ENCODE measurements at places on chromosomes 6 and 20.
A peak's percentile ranks its signal among the peaks of the same experiment; 100 is the strongest.

GRCh38 chr6:159540152-159540551 lies 152.9 kb downstream of the SOD2 start:
- DNase-seq = no peak

DNA sequence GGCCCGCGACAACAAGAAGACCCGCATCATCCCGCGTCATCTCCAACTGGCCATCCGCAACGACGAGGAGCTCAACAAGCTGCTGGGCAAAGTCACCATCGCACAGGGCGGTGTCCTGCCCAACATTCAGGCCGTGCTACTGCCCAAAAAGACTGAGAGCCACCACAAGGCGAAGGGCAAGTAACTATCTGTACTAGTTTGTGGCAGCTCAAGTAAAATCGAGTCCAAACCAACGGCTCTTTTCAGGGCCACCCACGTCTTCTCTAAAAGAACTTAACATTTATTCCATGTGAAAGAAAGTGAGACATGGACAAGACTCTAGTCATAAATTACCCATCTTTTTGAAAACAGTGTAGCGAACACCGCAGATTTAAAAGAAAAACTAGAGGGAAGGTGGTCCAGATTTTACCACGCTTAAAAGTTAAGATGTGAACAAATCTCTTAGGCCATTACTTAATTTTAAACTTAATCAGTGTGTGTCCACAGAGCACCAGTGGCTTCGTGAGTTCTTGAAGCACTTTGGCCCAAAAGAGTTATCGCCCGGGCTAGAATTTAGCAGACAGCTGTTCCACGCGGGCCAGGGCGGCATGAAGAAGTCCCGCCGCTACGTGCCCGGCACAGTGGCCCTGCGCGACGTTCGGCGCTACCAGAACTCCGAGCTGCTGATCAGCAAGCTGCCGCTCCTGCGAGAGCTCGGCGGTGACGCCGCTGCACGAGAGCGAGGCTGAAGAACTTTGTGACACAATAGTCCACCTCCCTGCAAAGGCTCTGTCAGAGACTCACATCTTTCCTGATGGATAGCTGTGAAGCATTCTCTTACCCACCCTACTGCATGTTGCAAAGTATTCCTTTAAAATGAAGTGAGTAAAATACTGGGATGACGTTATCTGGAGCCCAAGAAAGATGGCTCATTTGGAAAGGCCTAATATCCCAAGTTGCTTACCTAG lies 113.9 kb upstream of the PRSS16 start:
- DNase-seq = peak; percentile 64

- DNase-seq = peak; percentile 40
Observed at GRCh38 chr6:27834384-27834783, 77.8 kb downstream of the OR2B2 start.

DNA sequence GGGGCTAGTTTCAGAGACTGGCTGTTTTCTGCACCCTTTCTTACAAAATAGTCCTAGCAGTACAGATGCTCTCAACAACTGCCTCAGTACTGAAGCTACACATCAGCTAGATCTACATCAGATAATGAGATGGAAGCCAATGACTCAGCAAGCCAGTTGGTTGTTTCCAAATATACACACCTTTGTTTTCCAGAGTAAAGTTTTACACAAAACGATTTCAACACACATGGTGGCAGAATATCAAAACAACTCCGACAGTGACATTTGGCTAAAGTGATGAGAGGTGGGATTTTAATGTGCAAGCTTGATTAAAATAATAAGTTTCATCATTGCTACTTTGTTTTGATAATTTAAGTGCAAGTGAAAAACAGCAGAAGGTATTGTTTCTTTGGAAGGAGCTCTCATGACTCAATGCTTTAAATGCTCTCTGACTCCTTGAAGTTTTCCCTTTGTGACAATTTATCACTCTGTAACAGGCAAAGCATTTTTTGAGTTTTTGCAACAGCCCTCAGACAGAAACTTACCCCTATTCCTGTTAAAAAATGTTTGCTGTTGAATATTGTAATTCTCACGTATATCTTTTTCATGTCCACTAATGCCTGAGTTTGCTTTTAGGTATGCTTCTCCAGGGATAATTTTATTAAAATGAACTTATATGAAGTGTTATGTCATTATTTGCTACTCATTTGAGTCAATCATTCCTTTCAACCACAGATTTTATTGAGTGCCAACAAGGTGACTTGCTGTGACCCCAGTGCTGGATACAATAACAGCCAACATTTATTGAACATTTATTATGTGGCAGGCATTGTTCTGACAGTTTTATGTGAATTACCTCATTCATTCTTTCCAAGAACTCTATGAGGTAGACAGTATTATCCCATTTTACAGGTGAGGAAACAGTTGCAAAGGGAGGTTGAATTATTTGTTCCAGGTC lies 882.0 kb downstream of the TFAP2A start:
- no peak for DNase-seq

DNA sequence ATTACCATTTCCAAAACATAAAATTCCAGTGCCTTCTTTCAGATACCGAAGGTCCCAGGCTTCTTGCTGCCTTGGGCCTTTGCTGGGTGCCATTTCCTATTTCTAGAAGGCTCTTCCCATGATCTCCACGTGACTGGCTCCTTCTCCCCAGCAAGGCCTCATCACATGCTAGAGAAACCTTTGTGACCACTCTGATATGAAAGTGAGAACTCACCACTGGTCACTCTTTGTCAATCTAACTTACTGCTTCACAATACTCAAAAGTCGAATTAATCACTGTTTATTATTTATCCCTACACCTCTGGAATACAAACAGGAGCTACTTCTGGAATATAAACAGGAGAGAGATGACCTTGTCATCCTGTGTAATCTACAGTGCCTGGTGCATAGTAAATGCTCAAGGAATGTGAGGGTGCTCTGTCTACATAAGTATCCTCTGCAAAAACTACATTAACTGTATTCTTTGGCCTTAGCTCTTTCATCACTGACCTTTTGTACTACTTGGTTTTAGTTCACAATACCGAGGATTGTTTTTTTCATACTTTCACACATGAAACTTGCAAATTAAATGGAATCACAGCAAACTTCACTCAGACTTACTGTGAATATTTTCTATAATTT lies 1.6 kb downstream of the STX7 start:
- peak; percentile 82 for DNase-seq

GRCh38 chr20:51411870-51412269 lies 130.6 kb downstream of the NFATC2 start:
- no peak for DNase-seq

DNA sequence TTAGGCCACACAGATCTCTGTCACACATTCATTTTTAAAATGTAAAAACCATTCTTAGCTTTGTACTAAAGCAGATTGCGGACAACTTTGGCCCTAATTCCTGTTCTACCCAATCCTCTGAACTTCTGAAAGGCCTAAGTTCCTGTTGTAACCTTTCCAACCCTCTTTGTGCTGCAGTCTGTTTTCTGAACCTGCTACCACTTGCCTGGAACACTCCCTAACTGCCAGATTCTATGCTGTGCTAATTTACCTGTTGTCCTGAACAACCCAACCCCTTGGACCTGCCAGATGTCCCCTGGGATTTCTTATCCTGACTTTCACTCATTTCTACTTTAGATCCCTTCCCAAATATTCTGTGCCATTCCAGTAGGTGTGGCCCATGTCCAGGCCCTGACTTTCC lies 398.7 kb downstream of the ZFAND3 start:
- DNase-seq = no peak

DNA sequence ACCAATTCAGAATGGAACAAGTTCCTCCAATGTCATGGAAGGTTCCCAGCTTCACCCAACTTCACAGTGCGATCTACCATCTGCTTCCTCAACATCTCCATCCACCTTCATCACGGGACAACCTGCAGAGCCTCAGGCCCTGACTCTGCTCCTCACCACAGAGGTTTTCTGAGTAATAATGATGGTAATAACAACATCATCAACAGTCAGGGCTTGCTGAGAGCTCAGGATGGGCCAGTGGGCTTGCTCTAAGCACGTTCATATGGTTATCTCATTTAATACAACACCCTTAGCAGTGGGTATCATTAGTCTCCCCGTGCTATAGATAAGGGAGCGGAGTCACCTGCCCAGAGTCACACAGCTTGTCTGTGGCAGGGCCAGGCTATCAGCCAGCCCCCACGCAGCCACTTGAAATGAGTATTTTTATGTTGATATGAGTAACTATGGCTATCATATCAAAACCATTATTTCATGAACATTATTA lies 38.6 kb downstream of the PREX1 start:
- no peak for DNase-seq

- DNase-seq = no peak
Observed at GRCh38 chr20:2760952-2761305, 39.5 kb downstream of the CPXM1 start.

DNA sequence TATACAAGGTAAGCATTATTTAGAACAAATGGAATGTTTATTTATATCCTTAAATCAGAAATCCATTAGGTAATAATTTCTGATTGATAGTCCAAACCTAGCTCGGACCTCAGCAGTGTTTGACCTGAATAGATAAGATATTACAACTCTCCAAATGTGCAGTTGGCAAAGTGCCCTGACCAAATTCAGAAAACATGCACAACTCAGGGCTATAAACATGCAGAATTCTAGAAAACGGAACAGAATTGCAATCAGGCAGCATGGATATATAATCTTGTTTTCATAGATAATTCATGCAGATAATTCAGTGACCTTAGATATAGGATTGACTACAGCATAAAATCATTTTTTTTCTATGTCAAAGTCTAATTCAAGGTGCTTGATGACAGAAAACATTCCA lies 626.6 kb upstream of the CITED2 start:
- no peak for DNase-seq

DNA sequence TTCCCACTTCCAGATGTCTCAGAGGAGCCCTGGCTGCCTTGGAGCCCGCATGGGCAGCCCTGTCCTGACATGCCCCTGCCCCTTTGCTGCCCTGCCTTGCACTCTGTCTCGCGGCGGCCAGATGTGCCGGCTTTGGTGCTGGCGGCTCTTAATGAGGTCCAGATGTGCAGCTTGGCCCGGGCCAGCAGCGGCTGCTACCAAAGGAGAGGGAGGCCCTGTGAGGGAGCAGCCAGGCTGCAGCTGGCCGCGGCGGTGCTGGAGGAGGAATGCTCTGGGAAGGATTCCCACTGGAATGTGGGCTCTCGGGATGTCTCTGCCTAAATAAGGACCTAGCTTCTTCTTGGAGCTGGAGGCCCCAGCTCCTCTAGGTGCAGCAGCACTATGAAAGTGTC lies 72.4 kb downstream of the FGD2 start:
- DNase-seq = no peak

- no peak for DNase-seq
Observed at GRCh38 chr6:93927731-93928130, 508.4 kb upstream of the EPHA7 start.

- DNase-seq = no peak
Observed at GRCh38 chr6:165986311-165986913, 181.2 kb downstream of the TBXT start.

DNA sequence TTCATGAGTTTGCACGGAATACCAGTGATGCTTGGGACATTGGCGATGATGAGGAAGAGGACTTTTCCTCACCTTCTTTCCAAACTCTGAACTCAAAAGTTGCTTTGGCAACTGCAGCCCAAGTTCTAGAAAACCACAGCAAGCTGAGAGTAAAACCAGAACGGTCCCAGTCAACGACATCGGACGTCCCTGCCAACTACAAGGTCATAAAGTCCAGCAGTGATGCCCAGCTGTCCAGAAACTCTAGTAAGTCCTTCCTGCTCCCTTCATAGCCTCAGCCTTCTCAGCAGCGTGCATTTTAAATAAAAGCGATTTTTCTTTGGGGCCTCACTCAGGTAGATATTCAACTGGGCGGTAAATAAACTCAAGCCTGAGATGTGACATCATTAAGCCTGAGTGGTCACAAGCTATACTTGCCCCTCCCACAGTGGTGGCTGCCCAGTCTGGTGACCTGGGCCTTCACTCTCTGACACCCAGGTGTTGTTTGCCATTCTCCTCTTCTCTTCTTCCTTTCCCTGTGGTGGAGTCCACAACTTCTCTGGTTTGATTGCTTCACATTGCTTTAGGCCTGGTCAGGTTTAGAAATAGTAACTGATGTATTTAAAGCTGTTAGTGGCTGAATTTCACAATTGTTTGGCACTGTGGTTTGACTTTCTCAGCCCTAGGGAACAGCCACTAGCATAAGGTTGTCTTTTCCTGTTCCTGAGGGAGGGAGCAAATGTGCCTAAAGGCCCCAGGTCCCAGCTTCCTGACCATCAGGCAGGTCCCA lies 21.6 kb upstream of the TMEM217 start:
- DNase-seq = peak; percentile 63

- no peak for DNase-seq
Observed at GRCh38 chr6:150686566-150686965, 86.9 kb downstream of the PLEKHG1 start.

DNA sequence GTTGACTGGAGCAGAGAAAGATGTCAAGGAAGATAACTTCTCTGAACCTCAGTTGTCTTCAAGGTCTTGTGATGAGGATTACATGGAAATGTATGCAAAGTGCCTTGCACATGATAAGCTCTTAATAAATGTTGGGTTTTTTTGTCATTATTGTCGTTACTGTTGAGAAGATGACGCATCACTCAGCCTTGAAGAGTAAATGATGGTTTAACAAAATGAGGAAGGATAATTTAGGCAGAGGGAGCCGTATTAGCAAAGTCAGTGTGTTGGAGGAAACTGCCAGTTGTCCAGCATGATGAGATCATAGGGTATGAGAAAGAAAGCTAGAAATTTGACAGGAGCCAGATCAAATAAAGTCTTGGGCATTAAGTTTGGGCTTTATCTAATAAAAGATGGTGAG lies 8.8 kb upstream of the SUPT3H start:
- peak; percentile 34 for DNase-seq

DNA sequence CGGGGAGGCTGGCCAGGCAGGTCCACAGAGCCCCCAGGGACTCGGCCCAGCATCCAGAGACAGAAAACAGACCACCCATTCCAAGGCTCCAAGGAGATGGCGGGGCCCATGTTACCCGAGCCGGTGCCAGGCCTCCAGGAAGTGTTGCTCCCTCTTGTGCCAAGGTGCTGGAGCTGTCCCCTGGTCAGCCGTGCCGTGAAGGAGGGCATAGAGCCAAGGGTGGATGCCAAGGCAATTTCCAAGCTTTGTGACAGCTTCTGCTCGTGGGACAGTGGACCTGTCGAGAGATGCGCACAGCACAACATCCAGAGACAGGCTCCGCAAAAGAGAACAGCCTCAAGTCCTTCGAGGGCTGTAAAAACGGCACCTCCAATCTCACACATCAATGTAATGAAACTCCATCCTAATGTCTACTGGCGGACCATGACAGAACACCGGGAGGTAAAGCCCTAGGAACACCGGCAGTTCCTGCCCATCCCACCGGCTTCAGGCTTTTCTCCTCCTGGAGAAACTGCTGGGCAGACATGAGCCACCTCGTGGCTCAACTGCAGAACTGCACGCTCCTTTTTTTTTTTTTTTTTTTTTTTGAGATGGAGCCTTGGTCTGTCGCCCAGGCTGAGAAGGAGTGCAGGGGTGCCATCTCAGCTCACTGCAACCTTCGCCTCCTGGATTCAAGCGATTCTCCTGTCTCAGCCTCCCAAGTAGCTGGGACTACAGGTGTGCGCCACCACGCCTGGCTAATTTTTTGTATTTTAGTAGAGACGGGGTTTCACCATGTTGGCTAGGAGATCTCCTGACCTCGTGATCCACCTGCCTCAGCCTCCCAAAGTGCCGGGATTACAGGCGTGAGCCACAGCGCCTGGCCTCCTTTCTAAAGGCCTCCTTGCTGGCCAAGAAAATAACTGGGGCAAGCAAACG lies 30.9 kb upstream of the AVP start:
- peak; percentile 71 for DNase-seq

GRCh38 chr6:148343047-148343782 lies 577 bp downstream of the SASH1 start:
- no peak for DNase-seq
